Right lobe of liver (tissue), 6 donors: ENCODE measurements at places on chromosomes 3 and 15. TPM values are rescaled to one million over a fixed set of nuclear protein-coding genes. Genes with fewer than 3 reads are reported as not detected.

KCNMB3 gene
- total RNA-seq, result 1.4 TPM

IRAK2 gene
- total RNA-seq, result 13.3 TPM

PDE12 gene
- total RNA-seq, result 17.6 TPM

CCR9 gene
- total RNA-seq, result 0.07 TPM

ARHGEF26 gene
- 42.3 TPM for total RNA-seq

KCNAB1 gene
- total RNA-seq, result 0.23 TPM

HYKK gene
- 8.9 TPM for total RNA-seq

OR5H1 gene
- not detected for total RNA-seq

SAMD7 gene
- total RNA-seq, result not detected

GOLIM4 gene
- 43.8 TPM for total RNA-seq

EPHB1 gene
- total RNA-seq, result 0.63 TPM

- no peaks in the 10 kb centered on the region for H3K36me3 ChIP-seq
- H3K4me1 ChIP-seq, result no peaks in the 10 kb centered on the region
- H3K4me3 ChIP-seq, result no peak overlapping the region
- no peak overlapping the region for H3K27ac ChIP-seq
Measured at GRCh38 chr15:45089712-45090373, 24.1 kb downstream of the DUOX2 start.

DNA sequence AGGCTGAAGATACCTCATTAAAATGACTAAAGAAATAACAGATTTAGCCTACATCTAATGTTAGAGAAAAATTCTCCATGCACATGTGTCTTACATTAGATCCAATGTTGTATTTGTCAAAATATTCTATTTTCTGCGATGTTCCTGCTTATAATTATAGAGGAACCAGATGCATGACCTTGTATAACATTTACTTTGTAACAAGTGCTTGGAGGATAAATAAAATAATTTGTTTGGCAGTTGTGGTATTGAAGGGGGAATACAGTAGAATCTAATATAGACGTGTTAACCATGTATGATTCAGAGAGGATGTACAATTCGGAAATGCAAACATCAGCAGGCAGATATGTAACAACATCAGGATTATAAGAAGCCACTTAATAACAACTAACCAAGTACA, 922.2 kb downstream of the TUSC7 start:
- no peak overlapping the region for H3K4me3 ChIP-seq
- no peaks in the 10 kb centered on the region for H3K27me3 ChIP-seq
- no peak for DNase-seq
- H3K36me3 ChIP-seq, result no peaks in the 10 kb centered on the region
- H3K27ac ChIP-seq, result no peak overlapping the region

DNA sequence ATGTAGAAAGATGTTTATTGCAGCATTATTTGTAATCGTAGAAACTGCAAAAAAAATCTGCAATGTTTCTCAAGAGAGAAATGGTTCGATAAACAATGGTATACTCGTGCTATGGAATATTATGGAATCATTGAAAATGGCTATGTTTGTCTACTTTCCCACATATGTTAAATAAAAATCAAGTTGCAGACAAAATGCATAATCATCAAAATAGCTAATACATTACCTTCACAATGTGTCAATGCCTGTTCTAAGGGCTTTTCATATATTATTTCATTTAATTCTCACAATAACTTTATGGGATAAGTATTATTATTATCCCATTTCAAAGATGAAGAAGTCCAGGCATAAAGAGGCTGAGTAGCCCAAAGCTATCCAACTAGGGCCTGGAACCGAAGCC, 2.2 kb upstream of the EIF2B5 start:
- H3K36me3 ChIP-seq, result no peaks in the 10 kb centered on the region
- peaks cover 11% of the 10 kb centered on the region for H3K4me1 ChIP-seq
- H3K27me3 ChIP-seq, result no peaks in the 10 kb centered on the region
- no peak for DNase-seq

- H3K4me3 ChIP-seq, result no peak overlapping the region
- no peaks in the 10 kb centered on the region for H3K27me3 ChIP-seq
- peak; percentile 63 for DNase-seq
- H3K36me3 ChIP-seq, result no peaks in the 10 kb centered on the region
Measured at GRCh38 chr3:140736863-140737460, 59.1 kb downstream of the TRIM42 start.

DNA sequence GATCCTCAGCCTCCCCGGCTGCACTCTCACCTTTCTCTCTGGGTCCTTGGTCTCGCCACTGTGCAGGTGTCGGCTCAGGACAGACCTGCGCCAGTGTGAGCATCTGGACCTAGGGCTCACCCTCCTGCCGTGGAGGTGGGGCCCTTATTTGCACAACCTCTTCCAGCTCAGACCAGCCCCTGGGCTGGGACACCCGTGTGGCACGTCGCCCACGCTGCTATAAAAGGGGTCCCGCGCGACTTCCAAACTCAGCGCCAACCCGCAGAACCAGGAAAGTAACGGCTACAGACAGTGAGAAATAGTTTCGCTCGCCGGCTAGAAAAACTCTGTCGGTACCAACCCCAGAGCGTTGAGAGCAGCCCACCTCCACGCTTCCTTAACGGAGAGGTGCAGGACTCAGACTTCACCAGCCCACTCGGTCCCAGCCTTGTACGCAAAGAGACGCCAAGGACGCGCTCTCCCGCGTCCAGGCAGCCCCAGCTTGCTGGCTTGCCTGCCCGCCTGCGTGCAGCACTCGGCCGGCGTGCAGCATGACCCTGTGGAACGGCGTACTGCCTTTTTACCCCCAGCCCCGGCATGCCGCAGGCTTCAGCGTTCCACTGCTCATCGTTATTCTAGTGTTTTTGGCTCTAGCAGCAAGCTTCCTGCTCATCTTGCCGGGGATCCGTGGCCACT, at the start of the genes DUOX2 and DUOXA2:
Gene DUOX2, minus strand, starts transcription at position 97 of the 675 bp plus-strand sequence. CDS start 761 bp downstream, outside the sequence.
Gene DUOXA2, plus strand, starts transcription at position 251 of the 675 bp plus-strand sequence. Its CDS starts 280 bp downstream, at position 531.
- no peaks in the 10 kb centered on the region for H3K36me3 ChIP-seq
- H3K27ac ChIP-seq, result no peak within 1 kb of the TSS
- no peak within 1 kb of the TSS for H3K4me3 ChIP-seq
- peaks cover 4% of the 10 kb centered on the region for H3K27me3 ChIP-seq

DNA sequence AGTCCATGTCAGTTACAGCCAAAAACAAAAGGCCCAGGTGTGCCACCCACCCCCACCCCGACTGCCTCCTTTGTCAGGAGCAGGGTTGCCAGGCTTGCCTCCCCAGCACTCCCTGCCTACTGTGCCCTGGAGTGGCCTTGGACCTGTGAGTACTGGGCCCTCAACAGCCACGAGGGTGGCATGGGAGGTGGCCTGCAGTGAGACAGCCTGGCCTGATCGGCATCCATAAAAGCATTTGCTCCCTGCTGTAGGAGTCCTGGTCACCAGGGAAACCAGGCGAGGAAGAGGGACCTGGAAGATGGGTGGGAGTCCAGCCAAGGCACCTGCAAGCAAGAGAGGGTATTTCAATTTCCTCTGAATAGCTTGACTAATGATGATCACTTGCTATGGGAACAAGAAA, 56.4 kb upstream of the KCNMB2 start:
- H3K27ac ChIP-seq, result no peak overlapping the region
- no peak overlapping the region for H3K4me3 ChIP-seq
- H3K4me1 ChIP-seq, result no peaks in the 10 kb centered on the region

- H3K27ac ChIP-seq, result no peak overlapping the region
- no peaks in the 10 kb centered on the region for H3K4me1 ChIP-seq
- DNase-seq, result no peak
- no peaks in the 10 kb centered on the region for H3K27me3 ChIP-seq
- H3K4me3 ChIP-seq, result no peak overlapping the region
- H3K36me3 ChIP-seq, result no peaks in the 10 kb centered on the region
Measured at GRCh38 chr3:58963928-58964503, 85.8 kb downstream of the CFAP20DC start.

- H3K27ac ChIP-seq, result no peak overlapping the region
- DNase-seq, result no peak
- H3K4me1 ChIP-seq, result peaks cover 21% of the 10 kb centered on the region
- no peaks in the 10 kb centered on the region for H3K27me3 ChIP-seq
- no peak overlapping the region for H3K4me3 ChIP-seq
Measured at GRCh38 chr3:99952306-99952705, 134.6 kb downstream of the CMSS1 start.

DNA sequence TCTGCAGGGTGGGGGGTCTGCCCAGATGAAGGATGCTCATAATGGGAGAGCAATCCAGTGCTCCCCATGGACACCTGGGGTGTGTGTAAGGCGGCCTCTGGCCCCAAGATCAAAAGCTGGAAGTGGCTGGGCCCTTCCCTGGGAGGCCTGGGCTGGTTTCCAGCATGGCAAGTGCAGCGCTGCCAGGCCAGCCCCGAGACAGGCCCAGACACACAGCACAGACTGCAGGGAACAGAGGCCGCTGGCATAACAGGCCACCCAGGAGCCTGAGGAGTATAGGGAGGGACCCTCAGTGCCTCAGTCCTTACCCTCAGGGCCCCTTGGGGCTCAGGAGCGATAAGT, 10.0 kb downstream of the ITPKA start:
- H3K36me3 ChIP-seq, result no peaks in the 10 kb centered on the region
- no peak for DNase-seq
- H3K4me3 ChIP-seq, result no peak overlapping the region
- H3K4me1 ChIP-seq, result no peaks in the 10 kb centered on the region

- DNase-seq, result no peak
- no peaks in the 10 kb centered on the region for H3K36me3 ChIP-seq
- H3K4me1 ChIP-seq, result no peaks in the 10 kb centered on the region
- no peak overlapping the region for H3K27ac ChIP-seq
- H3K27me3 ChIP-seq, result no peaks in the 10 kb centered on the region
Measured at GRCh38 chr15:27328608-27329007, 357.6 kb downstream of the GABRG3 start.

GRCh38 chr15:79071901-79072300, 18.7 kb downstream of the RASGRF1 start:
- no peak overlapping the region for H3K27ac ChIP-seq
- H3K4me3 ChIP-seq, result no peak overlapping the region
- H3K27me3 ChIP-seq, result no peaks in the 10 kb centered on the region

DNA sequence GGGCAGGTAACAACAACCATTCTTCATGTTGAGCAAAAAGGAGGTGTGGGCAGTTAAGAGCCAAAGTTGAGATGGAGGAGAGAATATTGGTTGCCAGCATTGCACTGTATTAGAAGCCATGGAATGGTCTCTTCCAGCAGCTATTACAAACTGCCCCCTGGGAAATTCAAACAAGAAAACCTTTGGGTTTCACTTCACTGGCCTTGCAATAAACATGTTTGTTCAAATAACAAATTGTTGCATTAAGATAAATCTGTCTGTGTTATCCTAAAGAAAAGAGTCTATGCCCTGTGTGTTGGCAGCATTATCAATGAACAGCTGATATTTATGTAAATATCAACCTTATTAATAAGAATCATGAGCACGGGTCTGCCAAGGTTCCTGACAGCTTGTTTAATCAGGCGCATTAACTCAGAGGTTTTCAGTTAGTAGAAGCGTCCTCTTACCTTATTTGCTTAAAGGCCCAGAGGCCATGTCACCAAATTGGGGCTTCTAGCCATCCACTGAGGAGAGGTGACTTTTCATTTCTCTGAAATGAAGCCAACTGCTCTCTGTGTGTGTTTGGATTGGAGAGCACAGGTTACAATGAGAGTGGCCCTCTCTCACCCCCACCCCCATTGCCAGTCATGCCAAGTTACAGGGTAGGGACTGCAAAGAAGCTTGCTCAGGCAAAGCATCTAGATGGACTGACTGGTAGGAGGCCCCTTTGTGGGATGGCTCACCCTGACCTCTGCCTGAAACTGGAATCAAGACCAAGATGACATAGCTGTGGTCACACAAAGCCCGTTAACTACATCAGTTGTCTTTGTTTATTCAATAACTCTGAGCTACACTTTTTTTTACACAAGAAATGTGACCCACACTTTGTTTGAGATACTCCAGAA, 10.5 kb downstream of the FILIP1L start:
- H3K27ac ChIP-seq, result peak overlapping the region; percentile 72
- peak; percentile 68 for DNase-seq
- H3K36me3 ChIP-seq, result no peaks in the 10 kb centered on the region
- H3K4me3 ChIP-seq, result peak overlapping the region; percentile 11
- H3K27me3 ChIP-seq, result no peaks in the 10 kb centered on the region

DNA sequence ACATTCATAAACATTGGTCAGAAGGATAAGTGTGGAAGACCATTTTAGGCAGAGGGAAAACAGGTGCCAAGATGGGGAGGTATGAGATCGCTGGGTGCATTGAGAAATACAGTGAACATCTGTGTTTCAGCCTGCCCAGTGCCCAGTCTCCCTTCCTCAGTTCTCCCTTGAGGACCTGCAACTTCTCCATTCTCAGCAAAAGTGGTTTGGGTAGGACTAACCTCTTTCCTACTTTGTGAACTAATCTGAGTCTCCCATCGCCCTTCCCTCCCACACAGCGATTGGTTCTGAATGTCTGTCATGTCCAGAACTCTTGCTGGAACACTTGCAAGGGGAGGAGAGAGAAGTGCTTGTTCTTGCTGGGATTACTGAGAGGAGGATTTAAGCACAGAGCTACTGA, 10.9 kb upstream of the CCNL1 start:
- no peak for DNase-seq
- H3K27me3 ChIP-seq, result no peaks in the 10 kb centered on the region
- H3K4me1 ChIP-seq, result peaks cover 9% of the 10 kb centered on the region
- no peak overlapping the region for H3K27ac ChIP-seq
- no peaks in the 10 kb centered on the region for H3K36me3 ChIP-seq

- H3K4me3 ChIP-seq, result no peak overlapping the region
- no peaks in the 10 kb centered on the region for H3K36me3 ChIP-seq
- DNase-seq, result no peak
- peaks cover 4% of the 10 kb centered on the region for H3K4me1 ChIP-seq
Measured at GRCh38 chr3:15875016-15875689, 77.4 kb upstream of the ANKRD28 start.

DNA sequence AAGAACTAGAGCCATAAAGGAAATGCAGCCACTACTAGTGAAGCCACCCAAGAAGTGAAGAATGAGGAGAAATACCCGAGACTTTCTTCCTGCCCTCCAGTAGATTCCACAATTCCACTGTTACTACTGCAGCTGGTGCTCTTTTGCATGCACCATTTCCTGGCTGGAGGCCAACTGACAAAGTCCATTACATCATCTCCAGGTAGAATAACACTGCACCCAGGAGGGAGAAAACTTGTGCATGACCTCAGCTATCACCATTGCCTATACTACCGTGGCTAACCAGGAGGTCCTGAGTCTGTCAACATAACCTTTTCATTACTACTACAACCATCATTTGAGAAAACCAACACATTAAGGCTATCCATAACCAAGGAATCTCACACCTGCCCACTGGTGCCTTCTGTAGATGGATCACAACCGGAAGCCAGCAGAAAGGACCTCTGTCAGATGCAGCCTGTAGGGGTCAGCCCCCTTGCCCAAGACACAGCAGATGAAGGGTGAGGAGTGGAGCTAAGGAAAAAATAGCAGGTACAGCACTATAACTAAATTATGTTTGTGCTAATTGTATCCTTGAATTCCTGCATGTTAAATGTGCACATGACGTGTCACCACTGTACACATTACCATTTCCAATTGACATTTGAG, 200.8 kb upstream of the C2CD4B start:
- H3K36me3 ChIP-seq, result no peaks in the 10 kb centered on the region
- H3K27me3 ChIP-seq, result no peaks in the 10 kb centered on the region
- H3K4me1 ChIP-seq, result no peaks in the 10 kb centered on the region
- H3K27ac ChIP-seq, result no peak overlapping the region
- no peak overlapping the region for H3K4me3 ChIP-seq
